ENCODE measurements at places on chromosomes 16 and 17.

GRCh38 chr16:9836118-9836736 lies 346.0 kb downstream of the GRIN2A start:
- DNase-seq = no peak

DNA sequence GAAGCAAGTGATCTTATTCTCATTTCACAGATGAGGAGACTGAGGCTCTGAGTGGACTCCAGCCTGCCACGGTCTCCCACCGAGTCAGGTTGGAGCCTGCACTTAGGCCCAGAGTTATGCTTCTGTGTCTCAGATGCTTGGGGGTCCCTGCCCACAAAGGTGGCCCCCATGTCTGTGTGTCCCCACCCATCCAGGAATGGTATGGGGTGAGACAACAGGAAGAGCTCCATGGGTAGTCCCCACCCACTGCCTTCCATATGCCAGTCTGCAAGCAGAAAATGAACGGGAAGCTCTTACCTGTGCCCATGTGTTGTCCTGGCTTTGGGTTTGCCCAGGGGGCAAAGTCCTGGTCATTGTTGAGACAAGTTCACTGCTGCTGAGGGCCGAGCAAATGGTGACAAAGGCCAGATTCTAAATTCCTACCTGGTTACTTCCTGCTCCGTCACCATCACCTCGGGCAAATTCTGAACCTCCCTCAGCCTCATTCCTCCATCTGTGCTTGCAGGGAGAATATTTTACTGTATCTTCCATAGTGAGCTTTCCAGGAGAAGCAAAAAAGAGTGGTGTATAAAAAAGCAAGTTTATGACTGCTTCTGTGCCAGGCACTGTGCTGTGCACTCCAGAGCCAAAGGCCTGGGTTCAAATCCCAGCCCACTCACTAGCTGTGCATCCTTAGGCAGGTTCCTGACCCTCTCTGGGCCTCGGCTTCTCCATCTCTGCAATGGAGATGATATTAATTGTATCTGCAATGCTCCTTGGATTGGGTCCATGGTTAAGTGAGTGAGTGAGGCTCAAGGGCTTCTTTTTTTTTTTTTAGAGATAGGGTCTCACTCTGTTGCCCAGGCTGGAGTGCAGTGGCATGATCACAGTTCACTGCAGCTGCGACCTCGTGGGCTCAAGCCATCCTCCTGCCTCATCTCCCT lies 9.3 kb downstream of the IL4R start:
- DNase-seq = no peak

DNA sequence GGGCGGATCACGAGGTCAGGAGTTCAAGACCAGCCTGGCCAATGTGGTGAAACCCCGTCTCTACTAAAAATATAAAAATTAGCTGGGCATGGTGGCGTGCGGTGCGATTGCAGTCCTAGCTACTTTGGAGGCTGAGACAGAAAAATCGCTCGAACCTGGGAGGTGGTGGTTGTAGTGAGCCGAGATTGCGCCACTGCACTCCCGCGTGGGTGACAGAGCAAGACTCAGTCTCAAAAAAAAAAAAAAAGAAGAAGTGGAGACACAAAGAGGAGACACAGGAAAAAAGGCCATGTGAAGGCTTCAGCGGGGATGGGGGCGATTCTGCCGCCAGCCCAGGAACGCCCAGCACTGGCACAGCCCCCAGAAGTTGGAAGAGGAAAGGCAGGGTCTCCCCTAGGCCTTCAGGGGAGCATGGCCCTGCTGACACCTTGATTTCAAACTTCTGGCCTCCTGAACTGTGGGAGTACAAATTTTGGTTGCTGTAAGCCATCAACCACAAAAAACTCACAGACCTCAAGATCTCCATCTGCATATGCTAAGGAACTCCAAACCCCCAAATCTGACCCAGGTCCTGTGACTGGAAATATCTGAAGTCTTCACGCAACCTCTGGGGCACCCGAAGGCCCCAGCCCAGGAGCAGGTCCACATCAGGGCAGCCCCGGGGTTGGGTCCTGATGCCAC lies 7.0 kb downstream of the SGSH start:
- DNase-seq = no peak

GRCh38 chr17:18356624-18357023 lies 6.7 kb downstream of the SHMT1 start:
- no peak for DNase-seq

GRCh38 chr17:76943781-76944213 lies 75.6 kb downstream of the MGAT5B start:
- DNase-seq = no peak

- DNase-seq = no peak
Measured at GRCh38 chr16:88777471-88778270, 7.3 kb downstream of the PIEZO1 start.

DNA sequence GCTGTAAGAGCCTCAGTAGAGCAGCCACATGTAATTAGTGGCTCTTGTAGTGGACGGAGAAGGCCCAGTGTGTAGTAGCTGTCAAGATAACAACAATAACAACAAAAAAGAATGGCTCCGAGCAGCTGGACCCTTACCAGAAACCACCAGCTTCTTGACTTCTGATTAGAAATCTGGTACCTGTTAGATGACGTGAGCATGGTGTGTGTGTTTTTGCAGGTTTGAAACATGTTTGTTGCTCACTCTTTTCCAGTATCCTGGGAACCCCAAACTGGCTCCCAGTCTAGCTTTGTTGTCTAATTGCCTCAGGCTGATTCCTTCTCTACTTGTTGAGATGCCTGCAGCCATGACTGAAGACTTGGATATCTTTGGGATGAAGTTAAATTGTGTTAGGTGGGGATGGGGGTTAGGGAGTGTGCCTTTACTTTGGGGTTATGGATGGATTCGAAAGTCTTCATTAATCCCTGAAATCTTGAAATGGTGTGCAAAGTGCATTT lies 21.0 kb downstream of the IGF2BP1 start:
- no peak for DNase-seq

DNA sequence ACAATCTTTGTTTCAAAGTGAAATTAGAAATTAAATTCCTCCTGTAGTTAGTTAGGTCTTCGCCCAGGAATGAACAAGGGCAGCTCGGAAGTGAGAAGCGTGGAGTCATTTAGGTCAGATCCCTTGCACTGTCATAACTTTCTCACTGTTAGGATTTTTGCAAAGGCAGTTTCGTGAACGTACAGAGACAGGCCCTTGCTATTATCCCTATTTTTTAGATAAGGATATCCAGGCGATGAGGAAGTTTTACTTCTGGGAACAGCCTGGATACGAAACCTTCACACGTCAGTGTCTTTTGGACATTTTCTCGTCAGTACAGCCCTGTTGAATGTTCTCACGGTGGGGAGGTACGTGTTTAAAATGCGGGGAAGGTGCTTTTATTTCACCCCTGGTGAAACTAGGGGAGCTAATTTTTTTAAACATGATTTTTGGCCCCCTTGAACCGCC lies 318 bp upstream of the RBL2 start:
- DNase-seq = no peak

GRCh38 chr17:81160306-81160705 lies 5.0 kb upstream of the PVALEF start:
- DNase-seq = no peak

GRCh38 chr17:56648806-56649205 lies 55.3 kb downstream of the NOG start:
- DNase-seq = no peak

DNA sequence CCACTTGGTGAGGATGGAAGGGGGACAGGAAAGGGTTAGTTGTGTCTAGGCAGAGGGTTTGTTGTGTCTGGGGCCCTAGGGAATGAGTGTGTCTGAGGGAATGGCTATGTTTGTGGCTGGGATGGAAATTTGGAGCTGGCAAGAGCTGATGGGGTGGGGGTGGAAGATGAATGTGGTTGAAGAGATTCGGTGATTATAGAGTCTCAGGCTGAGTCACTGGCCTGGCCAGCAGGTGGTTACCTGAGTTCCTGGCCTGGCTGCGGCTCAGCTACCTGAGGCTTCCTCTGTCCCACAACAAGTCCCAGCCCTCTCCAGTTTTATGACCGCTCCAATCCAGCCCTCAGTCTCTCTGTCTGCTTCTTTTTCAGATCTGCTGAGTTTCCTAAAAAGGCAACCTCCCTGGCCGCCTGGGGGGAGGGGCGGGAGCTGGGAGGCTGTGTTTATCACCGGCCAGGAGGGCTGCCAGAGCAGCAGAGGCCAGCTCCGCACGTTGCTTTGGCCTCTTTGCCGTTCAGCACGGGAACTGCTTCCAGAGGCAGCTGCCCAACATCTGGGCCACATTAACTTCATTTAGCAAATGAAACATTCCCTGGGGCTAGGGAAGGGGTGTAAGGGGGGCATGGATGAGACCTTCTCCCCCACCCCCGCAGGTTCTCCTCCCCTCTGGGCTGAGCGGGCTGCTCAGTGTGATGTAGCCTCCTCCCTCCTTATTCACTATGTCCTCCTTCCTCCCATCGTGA lies 21.8 kb downstream of the ITGB3 start:
- no peak for DNase-seq

DNA sequence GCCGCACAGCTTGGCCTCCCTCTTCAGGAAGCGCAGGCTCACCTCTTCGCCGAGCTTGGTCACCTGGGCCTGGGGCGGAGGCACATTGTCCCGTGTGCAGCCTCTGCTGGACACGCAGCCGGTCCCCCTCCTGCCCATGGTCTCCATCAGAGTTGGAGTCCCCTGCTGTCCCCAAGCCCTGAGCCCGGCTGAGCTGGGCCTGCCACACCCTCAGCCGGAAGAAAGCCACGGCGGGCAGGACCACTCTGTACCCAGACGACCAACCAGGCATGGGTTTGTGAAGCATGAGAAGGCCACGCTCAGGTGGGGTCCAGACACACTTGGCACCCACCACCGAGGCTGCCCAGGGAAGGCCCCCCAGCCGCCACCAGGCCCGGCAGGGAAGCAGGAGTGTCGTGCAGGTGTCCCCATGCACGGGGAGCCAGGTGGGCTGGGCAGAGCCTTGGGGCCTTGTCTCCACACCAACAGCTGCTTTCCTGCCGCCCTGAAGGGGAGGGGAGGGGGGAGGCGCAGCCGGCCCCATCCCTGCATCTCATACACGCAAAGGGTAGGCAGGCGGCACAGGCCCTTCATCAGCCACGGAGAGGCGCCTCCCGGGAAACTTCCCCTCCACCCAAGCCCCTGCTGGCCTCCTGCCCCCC lies 5.2 kb downstream of the CCDC154 start:
- DNase-seq = no peak

- no peak for DNase-seq
Measured at GRCh38 chr17:45240905-45241327, 19.2 kb downstream of the FMNL1 start.

DNA sequence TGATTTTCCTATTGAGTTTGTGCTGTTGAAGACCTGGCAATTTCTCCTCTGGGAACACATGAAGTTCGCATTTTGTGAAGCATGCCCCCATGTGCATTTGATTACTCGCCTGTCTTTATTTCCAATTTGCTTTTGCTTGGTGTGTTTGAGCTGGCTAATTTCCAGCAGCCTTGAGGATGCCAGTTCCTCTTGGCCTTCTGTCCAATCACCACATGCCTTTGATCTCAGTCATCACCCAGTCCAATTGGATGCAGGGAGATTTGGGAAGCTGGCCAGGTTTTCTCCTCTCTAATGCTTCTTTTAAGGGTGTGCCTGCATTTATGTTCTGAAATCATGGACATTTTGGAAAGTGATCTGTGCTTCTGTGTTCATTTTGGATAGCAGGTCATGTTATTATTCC lies 3.8 kb upstream of the TMEM100 start:
- DNase-seq = no peak

DNA sequence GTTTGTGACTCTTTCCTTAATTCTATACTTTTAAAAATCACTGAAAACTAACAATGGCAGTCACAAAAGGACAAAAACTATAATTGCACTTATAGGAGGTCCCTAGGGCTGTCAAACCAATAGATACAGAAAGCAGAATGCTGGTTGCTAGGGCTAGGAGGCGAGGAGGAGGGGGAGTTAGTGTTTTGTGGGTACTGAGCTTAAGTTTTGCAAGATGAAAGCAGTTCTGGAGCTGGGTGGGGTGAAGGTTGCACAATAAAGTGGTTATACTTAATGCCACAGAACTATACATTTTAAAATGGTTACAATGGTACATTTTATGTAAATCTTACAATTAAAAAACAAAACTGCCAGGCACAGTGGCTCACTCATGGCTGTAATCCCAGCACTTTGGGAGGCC lies 27.3 kb downstream of the NUBP1 start:
- DNase-seq = no peak

GRCh38 chr16:66306366-66307150 lies 59.9 kb upstream of the CDH5 start:
- DNase-seq = no peak

DNA sequence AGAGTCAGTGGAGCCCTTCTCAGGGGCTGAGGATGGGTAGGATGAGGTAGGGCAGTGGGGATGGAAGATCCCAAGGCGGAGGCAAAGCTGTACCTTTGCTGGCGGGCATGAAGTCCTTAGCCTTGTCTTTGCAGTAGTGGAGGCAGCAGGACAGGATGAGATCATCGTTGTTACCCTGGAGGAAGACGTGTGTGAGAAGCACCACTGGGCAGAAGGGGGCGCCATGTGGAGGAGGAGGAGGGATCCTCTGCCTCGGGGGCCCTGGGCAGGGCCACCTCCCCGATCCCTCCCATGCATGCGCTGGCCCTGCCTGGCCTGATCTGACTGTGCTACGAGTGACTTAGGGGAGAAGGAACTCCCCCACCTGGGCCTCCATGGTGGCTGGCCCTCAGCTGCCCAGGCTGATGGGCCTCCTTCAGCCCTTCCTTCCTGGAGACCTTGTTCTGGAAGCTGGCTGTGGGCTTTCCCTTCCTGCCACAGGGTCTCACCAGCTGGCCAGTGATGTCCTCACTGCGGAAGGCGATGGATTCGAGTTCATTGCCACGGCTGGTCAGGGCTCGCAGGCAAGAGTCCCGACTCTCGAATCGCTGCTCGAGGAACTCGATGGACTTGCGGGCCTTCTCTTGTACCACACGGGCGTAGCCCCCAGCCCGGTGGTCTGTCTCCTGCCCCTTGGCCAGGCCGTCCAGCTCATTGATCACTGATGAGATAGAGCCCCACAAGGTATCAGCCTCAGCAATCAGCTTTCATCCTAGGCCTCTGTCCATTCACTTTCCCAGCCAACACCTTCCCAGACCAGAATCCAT lies 10.3 kb downstream of the HIC1 start:
- no peak for DNase-seq

GRCh38 chr16:85306793-85307551 lies 194.7 kb upstream of the CIBAR2 start:
- no peak for DNase-seq

GRCh38 chr17:62657690-62658089 lies 30.2 kb downstream of the MRC2 start:
- DNase-seq = no peak

GRCh38 chr16:1262210-1262845 lies 6.5 kb downstream of the TPSD1 start:
- DNase-seq = no peak

DNA sequence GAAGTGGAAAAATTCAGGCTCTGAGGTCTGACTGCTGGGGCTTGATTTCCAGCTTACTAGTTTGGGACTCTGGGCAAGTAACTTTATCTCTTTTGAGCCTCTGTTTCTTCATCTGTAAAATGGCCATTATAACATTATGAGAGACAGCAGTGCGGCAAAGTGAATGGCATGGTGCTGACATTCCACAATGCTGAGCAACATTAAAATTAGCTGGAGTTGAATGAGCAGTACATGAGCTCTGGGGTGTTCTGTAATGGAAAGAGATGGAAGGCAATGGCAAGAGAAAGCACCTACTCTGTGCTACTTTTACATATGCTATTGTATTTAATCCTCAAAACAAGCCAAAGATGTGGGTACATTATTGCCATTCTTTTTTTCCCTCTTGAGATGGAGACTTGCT lies 535.7 kb upstream of the CDH11 start:
- DNase-seq = no peak

All from activated CD4-positive, alpha-beta T cell treated with anti-CD3 and anti-CD28 coated beads for 1 hour (primary cell).